ENCODE measurements at places on chromosomes 7 and 10. TPM values are rescaled to one million over a fixed set of nuclear protein-coding genes. Genes with fewer than 3 reads are reported as not detected.

DNA sequence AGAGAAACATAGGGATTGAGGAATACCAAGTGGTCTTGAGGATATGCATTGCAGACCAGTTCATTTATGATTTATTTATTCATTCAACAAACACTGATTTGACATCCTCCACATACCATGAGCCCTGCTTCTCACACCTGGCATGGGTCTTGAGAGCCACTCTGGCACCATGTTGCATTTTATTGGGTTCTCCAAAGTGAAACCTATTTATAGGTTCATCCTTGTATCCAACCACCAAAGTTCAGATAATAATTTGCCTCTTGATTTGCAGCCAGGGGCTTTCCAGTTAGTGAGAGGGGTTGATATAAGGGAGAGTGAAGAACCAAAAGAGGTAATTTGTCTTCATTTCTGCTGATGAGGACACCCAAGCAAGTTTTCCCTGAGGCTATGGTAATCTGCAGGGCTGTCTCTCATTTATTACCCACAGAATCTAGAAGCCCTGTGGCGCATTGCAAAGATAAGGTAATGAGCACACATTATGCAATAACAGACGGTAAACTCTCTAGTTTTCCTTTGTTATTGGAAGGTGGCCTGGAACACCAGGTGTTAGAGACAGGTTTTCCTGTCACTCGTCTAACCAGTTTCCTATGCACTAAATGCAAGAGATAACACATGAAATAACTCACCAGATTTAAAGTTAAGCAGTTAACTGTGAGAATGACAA is 28.8 kb upstream of the ICA1 start:
- DNase-seq, result no peak

DNA sequence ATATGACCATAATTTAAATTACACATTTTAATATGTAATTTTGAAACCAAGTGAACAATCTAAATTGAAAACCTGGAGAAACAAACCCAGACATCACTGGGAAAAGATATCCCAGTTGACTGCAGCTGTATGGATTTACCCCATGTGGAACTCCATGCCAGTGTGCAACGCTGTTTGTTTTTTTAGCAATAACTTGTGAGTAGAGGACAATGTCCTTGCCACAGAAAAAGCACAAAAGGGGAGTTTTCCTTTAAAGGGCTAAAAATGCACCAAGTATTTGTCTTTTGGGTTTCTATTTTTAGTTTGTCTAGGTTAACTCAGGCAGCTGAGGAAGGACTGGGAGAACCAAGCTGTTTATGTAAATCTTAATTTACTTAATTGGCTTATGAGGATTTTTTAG is 15.1 kb upstream of the COL17A1 start:
- DNase-seq, result no peak

DNA sequence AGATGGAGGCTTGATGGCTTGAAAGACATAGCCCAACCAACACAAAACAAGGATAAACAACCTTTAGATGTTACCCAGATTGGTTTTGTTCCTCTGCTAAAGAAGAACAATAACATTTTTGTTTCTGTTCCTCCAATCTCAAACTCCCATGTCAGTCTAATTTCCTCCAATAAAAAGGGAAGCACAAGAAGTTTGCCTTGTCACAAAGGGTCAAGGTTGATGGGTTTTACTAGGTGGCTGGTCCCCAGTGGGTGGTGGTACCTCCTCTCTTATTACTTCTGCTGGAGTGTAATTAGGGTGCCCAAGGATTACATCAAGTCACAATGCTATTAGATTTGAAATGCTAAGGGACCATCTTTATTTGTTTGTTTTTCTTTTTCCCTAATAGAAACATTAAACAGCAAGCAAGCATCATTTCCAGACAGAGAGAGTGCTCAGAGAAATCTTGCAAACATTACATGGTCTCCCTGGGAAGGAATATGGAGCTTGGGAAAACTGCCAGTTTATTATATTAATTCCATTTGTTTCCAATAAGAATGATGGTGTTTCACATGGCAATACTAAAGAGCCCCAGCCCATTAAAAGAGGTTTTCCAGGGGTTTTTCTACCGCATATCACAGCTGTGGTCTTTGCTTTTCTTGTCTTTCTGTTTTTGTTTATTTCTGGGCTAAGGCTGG is 78.3 kb upstream of the AOAH start:
- no peak for DNase-seq

UPK3B gene
- 3.3 TPM for total RNA-seq

MYL7 gene
- total RNA-seq, result not detected

GNAI1 gene
- total RNA-seq, result 0.59 TPM
